ENCODE measurements at places on chromosomes 6 and 20.

DNA sequence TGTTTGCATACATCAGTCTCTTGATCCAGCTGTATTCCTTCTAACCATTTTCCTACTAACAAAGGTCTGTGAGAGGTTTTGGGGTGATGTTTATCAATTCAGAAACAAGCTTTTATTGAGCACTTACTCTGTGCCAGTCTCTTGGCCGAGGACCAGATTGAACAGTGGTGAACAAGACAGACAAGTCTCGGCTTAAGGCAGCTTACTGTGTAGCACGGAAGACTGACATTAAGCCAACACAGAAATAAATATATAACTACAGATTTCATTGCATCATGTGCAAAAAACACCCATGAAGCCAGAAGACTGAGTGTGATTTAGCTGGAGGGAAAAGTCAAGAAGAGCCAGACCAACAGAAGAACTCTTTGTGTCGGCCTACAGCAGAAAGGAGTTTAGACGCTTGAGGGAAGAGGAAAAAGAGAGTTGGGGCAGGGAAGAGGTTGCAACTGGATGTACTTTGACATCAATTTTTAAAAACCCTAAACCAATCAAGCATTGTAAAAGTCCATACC lies 549.6 kb upstream of the CITED2 start:
- DNase-seq, result no peak

- no peak for DNase-seq
Measured at GRCh38 chr6:106143665-106144064, 57.5 kb downstream of the PRDM1 start.

GRCh38 chr6:42220807-42221206 lies 3.1 kb upstream of the MRPS10 start:
- DNase-seq, result no peak

DNA sequence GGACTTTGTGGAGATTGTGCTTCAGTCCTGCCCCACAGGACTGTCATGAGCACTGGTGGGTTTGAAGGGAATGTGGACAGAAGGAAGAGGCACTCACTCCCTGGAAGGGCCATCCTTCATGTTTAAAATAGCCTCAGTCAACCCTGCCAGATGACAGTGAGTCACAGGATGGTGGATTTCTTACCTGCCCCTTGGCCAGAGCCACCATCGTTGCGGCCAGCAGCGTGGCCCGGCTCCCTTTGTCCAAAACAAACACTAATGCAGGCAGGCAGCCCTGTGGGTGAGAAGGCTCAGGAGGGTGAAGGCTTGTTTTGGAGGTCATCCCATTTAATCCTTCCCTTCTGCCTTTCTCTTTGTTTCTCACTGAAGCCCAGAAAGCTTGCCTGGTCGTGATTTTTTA lies 422.7 kb downstream of the CD83 start:
- no peak for DNase-seq

- DNase-seq, result peak; percentile 14
Measured at GRCh38 chr20:49318430-49319207, 40.8 kb upstream of the ZNFX1 start.

DNA sequence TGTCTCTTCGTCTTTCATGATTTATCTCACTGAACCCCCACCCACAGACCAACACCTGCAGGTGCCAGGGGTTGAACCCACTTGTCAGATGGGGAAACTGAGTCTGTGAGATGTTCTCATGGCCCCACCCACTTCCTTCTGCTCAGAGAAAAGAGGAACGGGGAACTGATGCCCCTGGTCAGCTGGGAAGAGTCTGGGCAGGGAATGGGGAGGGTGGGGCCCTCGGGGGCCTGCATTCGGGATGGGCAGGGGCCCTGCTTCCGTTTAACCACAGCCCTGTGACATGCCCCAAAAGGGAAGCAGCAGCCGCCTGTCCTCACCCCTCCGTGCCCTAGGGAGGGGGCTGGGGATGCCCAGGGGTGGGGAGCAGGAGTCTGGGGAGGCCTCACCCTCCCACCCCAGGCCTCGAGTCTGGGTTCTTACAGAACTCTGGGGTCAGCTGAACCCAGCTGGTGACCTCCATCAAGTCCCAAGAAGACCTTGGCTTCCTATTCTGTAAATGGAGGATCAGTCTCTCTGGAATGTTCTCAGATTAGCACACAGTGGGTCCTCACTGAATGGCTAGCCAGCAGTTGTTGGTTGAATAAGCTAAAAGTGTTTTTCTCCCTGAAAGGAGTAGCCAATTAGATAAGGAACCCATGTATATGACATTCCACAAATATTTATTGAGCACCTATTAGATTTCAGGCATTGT lies 81.5 kb downstream of the CEBPB start:
- DNase-seq, result no peak

DNA sequence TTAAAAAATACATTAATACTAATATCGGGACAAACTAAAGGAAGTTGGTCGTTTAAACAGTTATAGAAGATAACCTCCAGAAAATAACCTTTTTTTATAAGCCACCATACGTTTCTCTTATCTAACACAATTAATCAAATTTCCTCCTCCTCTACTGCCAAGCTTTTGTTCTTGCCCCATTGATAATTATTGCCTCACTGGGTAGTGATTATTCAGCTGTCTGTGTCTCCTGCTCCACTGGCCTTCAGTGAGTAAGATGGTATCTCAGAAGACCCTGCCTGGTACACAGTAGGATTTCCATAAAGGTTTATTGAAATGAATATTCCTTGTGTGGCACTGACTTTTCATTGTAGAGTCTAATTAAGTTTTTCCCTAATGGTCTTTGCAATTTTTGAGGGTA lies 165.5 kb upstream of the SCGN start:
- no peak for DNase-seq

DNA sequence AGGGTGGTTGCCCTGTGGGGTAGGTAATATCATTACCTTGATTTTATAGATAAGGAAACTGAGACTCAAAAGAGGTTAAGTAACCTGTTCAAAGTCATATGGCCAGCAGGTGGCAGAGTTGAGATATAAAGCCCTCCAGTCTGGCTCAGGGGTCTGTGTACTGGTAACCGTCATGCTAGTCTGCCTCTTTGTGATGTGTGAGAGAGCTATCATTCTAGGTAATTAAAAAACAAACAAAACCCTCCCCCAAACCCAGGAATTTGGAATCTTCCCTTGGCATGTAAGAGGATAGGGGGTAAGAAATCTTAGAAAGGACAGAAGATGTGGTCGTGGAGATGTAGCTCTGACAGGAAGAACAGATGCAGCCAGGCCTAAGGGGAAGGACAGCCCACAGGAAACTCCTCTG lies 206.0 kb downstream of the CDC5L start:
- peak; percentile 81 for DNase-seq

- DNase-seq, result no peak
Measured at GRCh38 chr6:154890874-154891273, 104.2 kb upstream of the TIAM2 start.

DNA sequence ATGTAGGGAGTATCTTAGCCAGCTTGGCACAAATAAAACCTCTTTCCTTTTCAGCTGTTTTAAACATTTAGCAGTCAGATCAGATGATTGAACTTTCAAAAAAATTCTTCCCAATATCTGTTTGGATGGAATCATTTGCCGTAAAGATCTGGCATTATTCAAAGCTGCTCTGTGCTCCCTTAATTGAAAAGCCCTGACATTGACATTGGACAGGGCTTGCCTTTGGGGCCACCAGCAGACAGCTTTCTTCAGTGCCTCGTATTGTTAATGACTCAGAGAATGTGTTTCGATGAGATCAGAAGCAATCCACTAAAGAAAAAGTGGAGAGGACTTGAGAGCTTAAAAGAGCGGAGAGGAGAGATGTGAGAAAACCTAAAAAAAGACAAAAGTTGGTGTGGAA lies 343.5 kb downstream of the NRN1 start:
- DNase-seq, result no peak

GRCh38 chr6:80134065-80134464 lies 27.6 kb downstream of the BCKDHB start:
- no peak for DNase-seq

DNA sequence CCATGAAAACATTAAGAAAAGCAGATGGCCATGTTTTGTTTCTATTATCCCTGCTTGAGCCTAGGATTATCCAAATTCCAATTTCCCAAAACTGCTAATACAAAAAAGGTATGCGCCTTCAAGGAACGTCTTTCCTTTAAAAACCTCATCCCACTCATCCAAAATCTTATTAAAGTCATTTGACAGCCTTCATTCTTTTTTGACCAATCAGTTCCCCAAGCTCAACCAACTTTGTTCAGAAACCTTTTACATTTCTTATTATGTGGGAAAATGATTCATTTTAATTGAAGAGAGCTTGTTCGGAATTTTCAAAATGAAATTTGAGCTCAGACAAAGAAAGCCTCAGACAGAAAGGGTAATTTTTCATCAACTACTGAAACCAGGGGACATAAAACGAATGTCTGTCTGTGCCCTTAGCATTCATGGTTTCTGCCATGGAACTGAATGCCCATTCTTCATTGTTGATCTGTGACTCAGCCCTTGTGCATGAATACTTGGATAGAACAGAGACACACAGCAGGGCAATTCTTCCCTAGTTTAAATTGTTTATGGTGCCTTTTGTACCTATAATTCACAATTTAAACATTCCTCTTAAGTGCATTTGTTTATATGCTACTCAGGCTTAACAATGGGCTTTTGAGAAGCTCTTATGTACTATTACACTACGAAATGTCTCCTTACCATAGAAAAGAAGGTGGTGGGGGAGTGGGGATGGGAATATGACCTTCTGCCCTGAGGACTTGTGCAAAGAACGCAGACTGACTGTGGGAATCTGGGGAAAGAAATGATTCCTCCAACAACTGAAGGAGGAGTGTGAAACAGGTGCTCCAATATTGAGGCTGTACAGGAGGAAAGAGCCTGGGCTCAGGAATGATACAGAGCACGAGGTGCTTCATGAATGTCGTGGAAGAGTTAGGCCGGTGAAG lies 49.8 kb upstream of the ERVFRD-1 start:
- no peak for DNase-seq

DNA sequence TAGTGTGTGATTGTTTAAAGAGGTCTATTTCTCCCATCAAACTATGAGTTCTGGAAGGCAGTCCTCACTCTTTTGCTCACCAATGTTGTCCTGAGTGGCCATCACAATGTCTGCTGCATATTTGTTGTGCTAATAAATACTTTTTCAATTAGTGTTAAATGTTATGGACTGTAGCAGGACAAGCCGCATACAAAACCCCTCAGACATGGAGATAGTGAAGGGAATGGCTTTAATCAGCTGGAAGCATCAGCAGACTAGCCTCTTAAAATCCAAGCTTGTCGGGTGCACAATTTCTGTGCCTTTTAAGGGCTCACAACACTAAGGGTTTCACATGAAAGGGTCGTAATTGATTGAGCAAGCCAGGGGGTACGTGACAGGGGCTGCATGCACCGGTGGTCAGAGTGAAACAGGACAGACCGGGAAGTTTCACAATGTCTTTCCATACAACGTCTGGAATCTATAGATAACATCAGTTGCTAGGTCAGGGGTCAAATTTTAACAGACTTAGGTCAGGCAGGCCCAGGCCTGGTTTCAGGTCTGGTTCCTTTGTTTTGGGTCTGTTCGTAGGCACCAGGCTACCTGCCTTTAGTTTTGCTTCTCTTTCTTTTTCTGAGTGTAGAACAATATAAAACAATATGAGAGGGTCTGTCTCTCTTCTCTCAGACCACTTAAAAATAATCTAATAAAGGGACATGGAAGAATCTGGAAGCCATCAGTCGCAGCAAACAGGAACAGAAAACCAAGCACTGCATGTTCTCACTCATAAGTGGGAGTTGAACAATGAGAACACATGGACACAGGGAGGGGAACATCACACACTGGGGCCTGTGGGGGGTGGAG lies 327.6 kb upstream of the HTR1E start:
- no peak for DNase-seq

DNA sequence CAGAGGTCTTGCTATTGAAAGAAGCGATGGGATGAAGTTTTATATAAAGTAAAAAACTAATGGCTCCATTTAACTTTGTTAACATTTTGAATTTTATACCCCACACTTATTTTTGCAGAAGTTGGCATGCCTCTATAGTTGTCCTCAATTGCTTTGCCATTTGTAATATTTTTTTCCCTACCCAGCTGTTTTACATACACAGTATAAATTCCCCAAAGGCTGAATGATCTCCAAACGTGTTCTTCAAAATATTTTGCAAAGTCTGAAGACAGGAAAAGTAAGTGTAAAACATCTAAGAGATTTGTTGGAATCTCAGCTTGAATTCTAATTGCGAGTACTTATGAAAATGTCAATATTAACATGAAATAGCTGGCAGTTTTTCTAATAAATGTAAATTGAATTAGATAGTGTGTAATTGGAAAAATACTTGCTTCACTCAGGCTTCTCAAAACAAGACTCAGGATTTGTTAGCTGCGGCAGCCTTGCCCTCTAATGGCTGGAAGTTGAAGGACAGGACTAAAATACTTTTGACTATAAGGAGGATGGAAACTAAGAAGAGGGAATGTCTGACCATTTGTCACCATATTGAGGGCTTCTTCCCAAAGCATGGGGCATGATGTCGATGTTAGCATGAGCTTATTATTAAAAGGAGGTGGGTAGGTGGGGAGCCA lies 226.8 kb downstream of the UST start:
- no peak for DNase-seq

DNA sequence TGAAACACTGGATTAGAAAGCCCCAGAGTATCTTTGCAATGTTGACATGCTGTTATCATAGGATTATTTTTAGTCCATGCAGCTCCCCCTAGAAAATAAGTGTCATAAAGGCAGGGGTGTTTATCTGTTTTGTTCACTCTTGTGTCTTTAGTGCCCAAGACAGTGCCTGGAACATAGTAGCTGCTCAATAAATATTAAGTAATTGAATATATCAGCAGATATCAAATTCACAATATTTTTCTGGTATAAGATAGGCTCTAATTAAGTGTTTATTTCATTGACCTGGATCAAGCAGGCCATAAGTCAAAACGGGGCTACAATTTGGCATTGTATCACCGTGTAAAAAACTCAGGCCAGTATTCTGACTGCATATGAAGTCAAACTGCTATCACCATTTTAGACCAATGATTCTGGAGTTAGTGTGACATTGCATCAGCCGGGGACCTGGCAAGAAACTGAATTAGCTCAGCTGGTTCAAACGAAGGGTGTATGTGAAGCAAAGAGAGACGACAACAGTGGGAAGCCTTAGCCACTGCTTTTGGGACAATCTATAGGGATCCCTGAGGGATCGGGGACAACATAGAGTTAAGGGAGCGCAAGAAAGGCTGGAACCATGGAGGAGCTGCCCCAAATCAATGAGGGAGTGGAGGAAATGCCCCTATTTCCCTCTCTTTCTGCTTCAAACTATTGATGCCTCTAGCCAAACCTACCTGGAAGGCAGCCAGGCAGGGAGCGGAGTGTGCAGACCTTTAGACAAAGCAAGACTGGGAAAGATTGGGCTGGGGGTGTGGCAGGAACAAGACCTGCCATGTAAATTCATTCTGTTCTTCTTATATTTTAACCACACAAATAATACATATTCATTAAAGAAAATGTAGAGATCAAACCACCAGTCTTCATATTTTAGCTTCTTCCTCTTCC lies 112.2 kb downstream of the PLEKHG1 start:
- DNase-seq, result no peak

Data from activated CD4-positive, alpha-beta T cell treated with anti-CD3 and anti-CD28 coated beads for 48 hours (primary cell).